ENCODE measurements at places on chromosomes 4 and X. TPM values are rescaled to one million over a fixed set of nuclear protein-coding genes. Genes with fewer than 3 reads are reported as not detected.

Gene ARX
- total RNA-seq, result not detected

DNA sequence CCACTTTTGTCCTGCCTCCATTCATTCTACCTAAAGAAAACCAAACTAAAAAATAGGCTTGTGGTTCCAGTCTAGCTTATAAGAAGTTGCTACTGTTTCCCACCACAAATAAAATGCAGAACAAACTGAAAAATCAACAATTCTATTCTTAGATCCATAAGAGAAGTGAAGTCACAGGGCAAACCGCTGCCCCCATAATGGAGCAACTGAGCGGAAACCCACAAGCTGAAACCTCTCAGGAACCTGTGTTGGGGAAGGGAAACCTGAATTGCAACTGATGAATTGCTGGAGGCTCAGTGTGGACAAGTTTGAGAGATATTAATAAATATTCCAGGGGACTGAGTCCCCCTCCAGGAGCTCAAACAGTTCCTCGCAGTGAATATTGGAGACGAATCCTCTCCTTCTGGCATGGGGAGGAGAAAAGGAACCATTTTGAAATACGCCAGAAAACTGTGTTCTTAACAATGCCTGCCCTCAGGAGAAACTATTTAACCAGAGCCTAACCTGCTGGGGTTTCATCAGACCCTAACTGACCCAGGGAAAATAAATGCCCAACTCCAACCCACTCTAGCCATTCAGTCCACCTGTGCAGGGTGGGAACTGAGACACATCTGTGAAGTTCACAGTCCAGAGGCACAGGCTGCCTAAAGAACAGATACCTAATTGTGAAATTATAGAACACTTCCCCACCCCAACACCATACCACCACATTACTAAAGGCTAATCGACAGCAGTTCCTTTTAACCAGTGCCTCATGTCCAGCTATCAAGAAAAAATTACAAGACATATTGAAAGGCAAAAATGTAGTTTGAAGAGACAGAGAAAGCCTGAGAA, 22.8 kb upstream of the SH3RF1 start:
- no peak overlapping the region for H3K27ac ChIP-seq
- no peak for DNase-seq
- H3K4me1 ChIP-seq, result peaks cover 5% of the 10 kb centered on the region
- no peak overlapping the region for H3K4me3 ChIP-seq
- H3K27me3 ChIP-seq, result peaks cover 34% of the 10 kb centered on the region
- H3K36me3 ChIP-seq, result no peaks in the 10 kb centered on the region

GRCh38 chr4:139403462-139403861, 50.5 kb upstream of the RAB33B start:
- peaks cover 20% of the 10 kb centered on the region for H3K36me3 ChIP-seq
- no peaks in the 10 kb centered on the region for H3K4me1 ChIP-seq
- no peak for DNase-seq
- H3K27me3 ChIP-seq, result no peaks in the 10 kb centered on the region
- H3K4me3 ChIP-seq, result no peak overlapping the region

Gene NUP54
- total RNA-seq, result 48.7 TPM

- H3K27ac ChIP-seq, result no peak overlapping the region
- DNase-seq, result no peak
- no peak overlapping the region for H3K4me3 ChIP-seq
Observed at GRCh38 chr4:52576326-52576725, 82.8 kb downstream of the USP46 start.

Gene MAP3K15
- 0.30 TPM for total RNA-seq

- H3K27ac ChIP-seq, result no peak overlapping the region
- peak overlapping the region; percentile 86 for H3K4me3 ChIP-seq
- peaks cover 38% of the 10 kb centered on the region for H3K27me3 ChIP-seq
- H3K36me3 ChIP-seq, result peaks cover 2% of the 10 kb centered on the region
- DNase-seq, result peak; percentile 42
Observed at GRCh38 chr4:48017108-48017571, 568 bp downstream of the NIPAL1 start.

DNA sequence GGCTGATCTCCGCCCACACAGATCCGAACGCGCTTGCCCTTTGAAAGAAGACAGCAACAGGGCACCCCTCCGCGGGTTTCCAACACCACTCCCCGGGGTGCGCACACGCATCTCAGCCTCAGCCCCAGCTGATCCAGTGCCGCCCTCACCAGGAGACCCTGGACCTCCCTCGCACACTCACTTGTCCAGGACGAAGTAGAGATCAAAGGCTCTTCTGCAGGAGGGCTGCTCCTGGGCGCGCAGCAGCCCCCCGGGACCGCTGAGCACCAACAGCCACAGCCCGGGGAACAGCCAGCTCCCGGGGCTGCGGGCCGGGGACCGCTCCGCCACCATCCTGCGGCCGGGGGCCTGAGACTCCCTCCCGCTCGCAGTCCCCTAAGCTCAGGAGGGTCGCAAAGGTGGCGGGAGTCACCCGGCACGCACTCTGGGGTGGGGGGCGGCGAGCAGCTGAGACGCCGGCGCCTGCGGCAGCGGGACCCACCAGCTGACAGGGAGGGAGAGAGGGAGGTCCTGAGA, 743 bp downstream of the ANTXR2 start:
- H3K27me3 ChIP-seq, result peaks cover 5% of the 10 kb centered on the region
- peak overlapping the region; percentile 94 for H3K4me3 ChIP-seq
- peak; percentile 60 for DNase-seq

Gene SLC4A4
- total RNA-seq, result 3.1 TPM

Gene SPANXA2
- total RNA-seq, result not detected

DNA sequence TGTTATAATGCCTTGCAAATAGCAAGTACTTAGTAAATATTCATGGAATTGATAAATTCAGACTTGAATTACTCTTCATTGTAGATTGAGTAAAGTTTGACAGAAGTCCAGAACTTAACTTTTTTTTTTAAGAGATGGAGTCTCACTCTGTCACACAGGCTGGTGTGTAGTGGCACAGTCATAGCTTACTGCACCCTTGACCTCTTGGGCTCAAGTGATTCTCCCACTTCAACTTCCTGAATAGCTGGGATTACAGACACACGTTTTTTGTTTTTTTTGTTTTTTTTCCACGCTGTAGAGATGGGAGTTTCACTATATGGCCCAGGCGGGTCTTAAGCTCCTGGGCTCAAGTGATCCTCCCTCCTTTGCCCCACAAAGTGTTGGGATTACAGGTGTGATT, 32.1 kb downstream of the UBE2K start:
- no peak overlapping the region for H3K27ac ChIP-seq
- no peak for DNase-seq
- peaks cover 4% of the 10 kb centered on the region for H3K4me1 ChIP-seq
- no peak overlapping the region for H3K4me3 ChIP-seq
- peaks cover 6% of the 10 kb centered on the region for H3K36me3 ChIP-seq
- no peaks in the 10 kb centered on the region for H3K27me3 ChIP-seq

DNA sequence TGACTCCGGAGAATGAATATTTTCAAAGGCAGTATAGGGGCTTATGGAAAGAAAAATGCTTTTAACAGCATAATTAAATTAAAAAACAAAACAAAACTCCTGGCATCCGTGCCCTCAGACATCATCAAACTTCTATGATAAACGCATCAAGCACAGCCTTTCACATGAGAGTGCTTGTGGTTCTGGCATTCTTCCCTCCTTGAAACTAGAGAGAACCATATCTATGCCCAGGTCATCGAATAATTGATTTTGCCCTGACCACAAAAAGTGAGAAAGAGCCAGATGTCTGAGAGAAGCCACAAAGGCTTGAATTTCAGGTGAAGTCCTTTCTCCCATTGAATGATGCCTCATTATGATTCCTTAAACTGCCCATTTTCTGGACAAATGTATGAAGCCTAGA, 286.8 kb downstream of the CBLL2 start:
- H3K27ac ChIP-seq, result no peak overlapping the region
- no peaks in the 10 kb centered on the region for H3K36me3 ChIP-seq
- DNase-seq, result no peak
- H3K4me1 ChIP-seq, result no peaks in the 10 kb centered on the region
- no peaks in the 10 kb centered on the region for H3K27me3 ChIP-seq

DNA sequence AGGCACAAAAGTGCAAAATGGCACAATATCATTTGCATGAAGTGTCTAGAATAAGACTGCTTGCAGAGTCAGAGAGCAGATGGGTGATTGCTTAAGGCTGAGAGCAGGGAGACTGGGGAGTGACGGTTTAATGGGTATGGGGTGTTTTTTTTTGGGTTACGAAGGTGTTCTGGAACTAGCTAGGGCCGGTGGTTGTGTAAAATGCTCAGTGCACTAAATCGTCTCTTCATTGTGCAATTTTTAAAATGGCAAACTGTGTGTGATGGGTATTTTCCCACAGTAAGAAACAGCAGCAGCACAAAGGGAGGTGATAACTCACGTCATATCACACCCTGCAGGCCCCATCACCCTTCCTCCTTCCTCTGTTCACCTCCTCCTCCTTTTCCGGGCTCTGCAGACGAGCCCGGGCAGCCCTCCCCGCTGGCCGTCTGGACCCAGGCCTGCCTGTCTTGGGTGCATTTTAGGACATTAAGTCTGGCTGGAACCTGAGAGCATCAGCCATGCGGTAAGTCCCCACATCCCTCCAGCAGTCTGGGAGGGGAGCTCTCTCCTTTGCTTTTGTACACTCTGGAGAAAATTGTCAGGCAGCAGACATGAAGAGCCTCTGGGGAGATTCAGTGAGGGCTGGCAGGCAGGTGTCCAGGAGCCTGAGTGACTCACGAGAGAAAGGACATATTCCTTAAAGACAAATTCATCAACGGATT, 42.7 kb downstream of the ASMT start:
- peaks cover 24% of the 10 kb centered on the region for H3K4me1 ChIP-seq
- no peaks in the 10 kb centered on the region for H3K27me3 ChIP-seq
- peak overlapping the region; percentile 92 for H3K27ac ChIP-seq
- H3K4me3 ChIP-seq, result peak overlapping the region; percentile 99
- DNase-seq, result peak; percentile 67
- peaks cover 14% of the 10 kb centered on the region for H3K36me3 ChIP-seq

Gene JAKMIP1
- 5.3 TPM for total RNA-seq

- H3K4me3 ChIP-seq, result no peak overlapping the region
- no peak overlapping the region for H3K27ac ChIP-seq
- H3K27me3 ChIP-seq, result no peaks in the 10 kb centered on the region
- no peak for DNase-seq
- H3K36me3 ChIP-seq, result peaks cover 21% of the 10 kb centered on the region
Observed at GRCh38 chrX:19875050-19875431, 12.4 kb downstream of the SH3KBP1 start.

- no peak overlapping the region for H3K27ac ChIP-seq
- H3K4me3 ChIP-seq, result no peak overlapping the region
- no peak for DNase-seq
- H3K36me3 ChIP-seq, result no peaks in the 10 kb centered on the region
Observed at GRCh38 chrX:23394421-23394820, 59.8 kb downstream of the PTCHD1 start.

- no peak overlapping the region for H3K27ac ChIP-seq
- no peaks in the 10 kb centered on the region for H3K4me1 ChIP-seq
- DNase-seq, result no peak
- H3K36me3 ChIP-seq, result no peaks in the 10 kb centered on the region
Observed at GRCh38 chr4:113086172-113086695, 36.8 kb downstream of the ANK2 start.

DNA sequence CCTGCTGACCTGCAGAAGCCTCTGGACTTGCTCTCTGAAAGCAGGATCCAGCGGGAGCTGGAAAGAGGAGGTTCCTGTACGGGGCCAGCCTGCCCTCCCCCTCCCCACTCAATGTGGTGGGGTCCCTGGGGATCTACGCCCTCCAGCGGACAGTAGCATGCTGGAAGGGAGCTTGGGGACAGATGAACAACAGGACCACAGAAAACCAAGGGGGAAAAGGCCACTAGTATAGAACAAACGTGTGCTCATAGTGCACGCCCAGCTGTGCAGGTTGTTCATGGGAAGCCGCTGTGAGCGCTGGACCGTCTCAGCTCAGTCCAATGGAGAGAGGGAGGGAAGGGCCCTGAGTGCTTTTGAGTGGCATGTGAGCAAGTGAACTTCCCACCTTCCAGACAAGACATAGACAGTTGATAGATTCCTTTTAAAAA, 15.8 kb downstream of the HMX1 start:
- H3K4me3 ChIP-seq, result peak overlapping the region; percentile 53
- H3K27ac ChIP-seq, result no peak overlapping the region
- DNase-seq, result no peak
- H3K27me3 ChIP-seq, result peaks cover 47% of the 10 kb centered on the region

GRCh38 chr4:19026281-19026680, 1004.7 kb upstream of the LCORL start:
- H3K4me1 ChIP-seq, result no peaks in the 10 kb centered on the region
- no peaks in the 10 kb centered on the region for H3K36me3 ChIP-seq
- H3K27ac ChIP-seq, result no peak overlapping the region
- DNase-seq, result no peak

- no peak overlapping the region for H3K27ac ChIP-seq
- peaks cover 3% of the 10 kb centered on the region for H3K27me3 ChIP-seq
- no peak for DNase-seq
- no peaks in the 10 kb centered on the region for H3K36me3 ChIP-seq
- H3K4me3 ChIP-seq, result no peak overlapping the region
- H3K4me1 ChIP-seq, result peaks cover 2% of the 10 kb centered on the region
Observed at GRCh38 chrX:149650162-149650561, 18.6 kb upstream of the TMEM185A start.

GRCh38 chr4:31530555-31530954, 810.4 kb downstream of the PCDH7 start:
- no peak overlapping the region for H3K4me3 ChIP-seq
- no peak for DNase-seq
- H3K27me3 ChIP-seq, result no peaks in the 10 kb centered on the region
- no peaks in the 10 kb centered on the region for H3K36me3 ChIP-seq
- H3K27ac ChIP-seq, result no peak overlapping the region
- no peaks in the 10 kb centered on the region for H3K4me1 ChIP-seq

- no peaks in the 10 kb centered on the region for H3K36me3 ChIP-seq
- peak overlapping the region; percentile 78 for H3K4me3 ChIP-seq
- no peaks in the 10 kb centered on the region for H3K27me3 ChIP-seq
- peak overlapping the region; percentile 88 for H3K27ac ChIP-seq
- DNase-seq, result no peak
Observed at GRCh38 chr4:70734168-70734954, 12.6 kb downstream of the RUFY3 start.

DNA sequence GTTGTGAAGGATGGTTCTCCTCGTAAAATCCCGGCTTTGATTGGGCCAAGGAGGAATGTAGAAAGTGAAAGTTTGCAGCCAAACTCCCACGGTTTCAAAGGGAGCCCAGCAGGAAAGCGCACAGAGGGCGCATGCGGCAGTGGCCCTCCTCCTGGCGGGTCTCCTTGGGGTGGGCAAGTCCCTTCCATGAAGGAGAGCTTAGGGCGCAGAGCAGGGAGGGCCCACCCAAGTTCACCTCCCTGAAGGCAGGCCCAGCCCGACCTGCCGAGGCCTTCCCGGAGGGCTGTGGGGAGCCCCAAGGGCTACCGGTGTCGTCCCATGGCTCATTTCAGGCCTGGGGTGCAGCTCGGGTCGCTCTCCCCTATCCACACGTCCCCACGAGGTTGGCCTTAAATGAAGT, 2.0 kb downstream of the PDZD4 start:
- no peaks in the 10 kb centered on the region for H3K36me3 ChIP-seq
- H3K4me3 ChIP-seq, result no peak overlapping the region
- H3K27me3 ChIP-seq, result peaks cover 43% of the 10 kb centered on the region
- no peak for DNase-seq
- H3K4me1 ChIP-seq, result peaks cover 5% of the 10 kb centered on the region

Gene P2RY10
- total RNA-seq, result 77.4 TPM

Gene NEXMIF
- total RNA-seq, result 1.6 TPM

- peaks cover 6% of the 10 kb centered on the region for H3K4me1 ChIP-seq
- H3K27ac ChIP-seq, result no peak overlapping the region
- DNase-seq, result no peak
- H3K27me3 ChIP-seq, result no peaks in the 10 kb centered on the region
- H3K36me3 ChIP-seq, result peaks cover 24% of the 10 kb centered on the region
Observed at GRCh38 chr4:7006411-7006810, 36.8 kb upstream of the TADA2B start.

Gene ERCC6L
- total RNA-seq, result 7.9 TPM

GRCh38 chr4:41658163-41658562, 90.4 kb downstream of the PHOX2B start:
- H3K27me3 ChIP-seq, result peaks cover 5% of the 10 kb centered on the region
- DNase-seq, result no peak
- H3K4me1 ChIP-seq, result no peaks in the 10 kb centered on the region

Measured in activated naive CD8-positive, alpha-beta T cell treated with anti-CD3 and anti-CD28 coated beads, Interleukin-2, amount 10 ng/mL, durations not matched to agents 7 days and 5 days (primary cell).